ENCODE measurements at places on chromosomes 13 and 19.

- peaks cover 51% of the 10 kb centered on the region for H3K4me1 ChIP-seq
- peak overlapping the region; percentile 80 for H3K27ac ChIP-seq
- H3K4me3 ChIP-seq: no peak overlapping the region
- DNase-seq: no peak
- H3K36me3 ChIP-seq: no peaks in the 10 kb centered on the region
Measured at GRCh38 chr19:18053576-18054219, 33.0 kb downstream of the IL12RB1 start.

- H3K4me1 ChIP-seq: no peaks in the 10 kb centered on the region
- no peak within 1 kb of the TSS for H3K4me3 ChIP-seq
- no peaks in the 10 kb centered on the region for H3K27me3 ChIP-seq
- no peak for DNase-seq
Measured at GRCh38 chr19:35228177-35228930, at the start of gene FAM187B. FAM187B (minus strand) TSS chr19:35228739; CDS start chr19:35228680, 59 bp downstream.

DNA sequence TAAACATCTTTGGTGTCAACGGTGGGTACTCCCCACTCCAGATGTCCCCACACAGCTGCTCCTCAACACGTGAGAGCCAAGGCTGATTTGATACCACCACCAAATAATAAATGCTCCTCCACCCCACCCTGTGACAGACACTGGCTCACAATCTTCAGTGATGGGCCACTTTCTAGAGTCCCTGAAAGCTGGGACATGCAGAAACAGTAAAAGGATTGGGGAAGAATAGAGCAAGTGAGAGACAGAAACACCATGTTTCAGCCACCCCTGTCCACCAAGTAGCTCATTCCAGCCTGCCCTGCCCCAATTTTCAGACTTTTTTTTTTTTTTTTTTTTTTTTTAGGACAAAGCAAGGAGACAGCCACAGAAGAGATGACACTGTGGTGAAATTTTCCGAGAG lies 1.6 kb downstream of the SLC46A3 start:
- H3K27me3 ChIP-seq: no peaks in the 10 kb centered on the region
- H3K27ac ChIP-seq: peak overlapping the region; percentile 97
- DNase-seq: no peak
- no peak overlapping the region for H3K4me3 ChIP-seq

- no peaks in the 10 kb centered on the region for H3K27me3 ChIP-seq
- no peaks in the 10 kb centered on the region for H3K4me1 ChIP-seq
- no peak for DNase-seq
- H3K4me3 ChIP-seq: no peak overlapping the region
- H3K36me3 ChIP-seq: peaks cover 9% of the 10 kb centered on the region
Measured at GRCh38 chr13:36839281-36839680, 20.3 kb downstream of the RFXAP start.

DNA sequence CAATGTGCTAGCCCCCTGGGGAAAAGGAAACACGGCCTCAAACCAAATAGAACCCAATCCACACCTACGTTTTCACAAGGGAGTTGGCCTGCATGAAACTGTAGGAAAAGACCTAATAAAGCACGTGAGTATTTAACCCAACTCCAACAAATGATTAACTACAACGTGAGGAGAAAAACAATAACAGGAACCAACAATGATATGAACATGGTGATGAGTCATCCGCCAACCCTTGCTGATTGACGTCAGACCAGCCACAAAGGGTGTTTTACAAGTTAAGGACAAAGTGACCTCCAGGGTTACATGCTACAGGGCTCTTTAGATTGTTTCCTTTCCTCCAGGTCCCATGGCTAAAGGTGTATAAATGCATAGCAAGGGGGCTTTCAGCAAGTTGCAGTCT lies 460.5 kb downstream of the COG6 start:
- peak overlapping the region; percentile 81 for H3K27ac ChIP-seq
- DNase-seq: peak; percentile 79
- no peaks in the 10 kb centered on the region for H3K27me3 ChIP-seq
- H3K36me3 ChIP-seq: no peaks in the 10 kb centered on the region
- no peak overlapping the region for H3K4me3 ChIP-seq
- peaks cover 35% of the 10 kb centered on the region for H3K4me1 ChIP-seq

DNA sequence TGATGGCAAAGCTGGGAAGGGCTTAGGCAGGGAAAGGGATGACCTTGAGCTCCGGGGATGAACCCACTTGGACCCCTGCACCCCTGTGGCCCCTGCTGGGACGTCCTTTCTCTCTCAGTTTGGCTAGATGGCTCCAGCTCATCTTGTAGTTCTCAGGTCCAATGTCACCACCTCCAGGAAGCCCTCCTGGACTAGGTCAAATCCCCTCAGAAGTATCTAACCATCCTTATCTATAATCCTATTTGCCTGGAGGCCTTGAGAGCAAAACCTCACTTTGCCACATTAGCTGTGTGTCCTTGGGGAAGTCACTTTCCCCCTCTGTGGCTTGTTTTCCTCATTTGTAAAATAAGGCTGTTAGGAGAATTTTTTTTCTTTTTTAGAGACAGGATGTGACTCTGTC lies 42.7 kb upstream of the NFIC start:
- H3K36me3 ChIP-seq: no peaks in the 10 kb centered on the region
- no peak overlapping the region for H3K27ac ChIP-seq
- no peak for DNase-seq
- no peaks in the 10 kb centered on the region for H3K27me3 ChIP-seq
- H3K4me1 ChIP-seq: no peaks in the 10 kb centered on the region

DNA sequence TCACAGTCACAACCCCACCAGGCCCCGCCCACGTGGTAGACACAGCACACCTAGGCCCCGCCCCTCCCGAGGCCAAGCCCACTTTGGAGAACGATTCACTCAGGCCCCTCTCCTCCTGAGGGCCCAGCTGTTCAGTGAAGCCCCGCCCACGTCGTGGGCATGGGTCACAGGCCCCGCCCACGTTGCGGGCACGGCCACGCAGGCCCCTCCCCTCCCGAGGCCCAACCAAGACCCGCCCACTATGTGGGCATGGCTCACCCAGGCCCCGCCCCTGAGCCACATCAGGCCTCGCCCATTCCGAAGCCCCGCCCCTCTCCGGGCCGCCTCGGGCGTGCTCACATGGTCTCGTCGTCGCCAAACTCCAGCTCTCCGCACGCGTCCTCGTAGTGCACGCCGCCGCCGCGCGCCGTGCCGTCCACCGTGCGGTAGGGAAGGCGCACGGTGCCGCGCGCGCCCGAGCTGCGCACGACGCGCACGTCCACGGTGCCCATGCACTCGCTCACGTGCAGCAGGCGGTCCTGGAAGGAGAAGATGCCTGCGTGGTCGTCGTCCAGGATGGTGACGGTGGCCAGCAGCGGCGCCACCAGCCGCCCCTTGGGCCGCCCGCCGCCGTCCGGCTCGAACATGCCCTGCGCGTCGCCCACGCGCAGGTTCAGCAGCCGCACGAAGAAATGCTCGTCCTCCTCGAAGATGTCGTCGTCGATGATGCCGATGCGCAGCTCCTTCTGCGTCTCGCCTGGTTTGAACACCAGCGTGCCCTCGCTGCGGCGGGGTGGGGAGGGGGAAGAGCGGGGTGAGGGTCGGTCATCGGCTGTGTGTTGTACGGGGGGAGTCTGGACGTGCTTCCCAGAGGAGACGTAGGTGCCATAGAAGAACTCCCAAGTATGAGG lies 24.0 kb downstream of the SLC8A2 start:
- peak overlapping the region; percentile 26 for H3K4me3 ChIP-seq
- H3K4me1 ChIP-seq: peaks cover 3% of the 10 kb centered on the region
- peaks cover 46% of the 10 kb centered on the region for H3K27me3 ChIP-seq
- no peak for DNase-seq

DNA sequence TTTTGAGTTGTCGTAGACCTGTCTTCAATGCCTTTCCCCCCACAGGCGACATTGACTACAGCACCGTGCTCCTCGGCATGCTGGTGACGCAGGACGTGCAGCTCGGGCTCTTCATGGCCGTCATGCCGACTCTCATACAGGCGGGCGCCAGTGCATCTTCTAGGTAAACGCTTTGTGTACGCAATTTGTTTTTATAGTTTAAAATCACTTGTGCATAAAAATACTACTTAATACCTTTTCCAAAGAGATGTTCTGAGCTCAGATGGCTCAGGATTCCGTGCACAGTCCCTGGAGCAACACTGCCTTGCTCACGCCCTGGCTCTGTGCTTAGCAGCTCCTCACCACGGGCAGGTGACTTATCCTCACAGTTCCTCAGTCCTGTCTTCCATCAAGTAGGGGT lies 30.1 kb upstream of the DCUN1D2 start:
- peak; percentile 54 for DNase-seq
- H3K27me3 ChIP-seq: no peaks in the 10 kb centered on the region
- H3K27ac ChIP-seq: no peak overlapping the region
- no peak overlapping the region for H3K4me3 ChIP-seq
- H3K36me3 ChIP-seq: peaks cover 54% of the 10 kb centered on the region

DNA sequence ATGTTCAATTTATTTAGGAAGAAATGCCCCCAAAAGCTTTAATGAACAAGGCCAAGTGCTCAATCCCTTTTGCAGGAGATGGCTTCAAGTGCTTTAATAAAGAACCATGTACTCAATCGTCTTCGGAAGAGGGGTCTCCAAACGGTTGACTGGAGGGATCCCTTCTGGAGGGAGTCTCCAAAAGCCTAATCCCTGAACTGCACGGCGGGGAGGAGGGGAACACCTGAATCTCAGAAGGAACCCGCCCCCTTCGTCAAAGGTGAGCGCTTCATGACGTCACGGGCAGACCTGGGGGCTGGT lies 505 bp downstream of the PAF1 start:
- peak overlapping the region; percentile 100 for H3K27ac ChIP-seq
- no peak for DNase-seq
- no peaks in the 10 kb centered on the region for H3K27me3 ChIP-seq
- H3K4me3 ChIP-seq: peak overlapping the region; percentile 93
- peaks cover 59% of the 10 kb centered on the region for H3K36me3 ChIP-seq
- peaks cover 8% of the 10 kb centered on the region for H3K4me1 ChIP-seq
